Placental epithelial cell (primary cell): ENCODE measurements at places on chromosomes 2 and 18. TPM values are rescaled to one million over a fixed set of nuclear protein-coding genes. Genes with fewer than 3 reads are reported as not detected.

The DAPL1 gene
- not detected in 2 replicates for total RNA-seq

The TRAF3IP1 gene
- total RNA-seq, result 3.9 and 4.3 TPM in 2 replicates

The SPHKAP gene
- total RNA-seq, result not detected in 2 replicates

The CD207 gene
- not detected in 2 replicates for total RNA-seq

The GPR45 gene
- 0.33 TPM in 1 of 2 replicates, not detected in the other for total RNA-seq

The UGT1A7 gene
- 0.33 and 0.39 TPM in 2 replicates for total RNA-seq

The ATG9A gene
- total RNA-seq, result 36.1 and 71.0 TPM in 2 replicates

The CKAP2L gene
- 3.1 and 4.9 TPM in 2 replicates for total RNA-seq

The LRATD1 gene
- 5.9 and 6.5 TPM in 2 replicates for total RNA-seq

The MROH2A gene
- total RNA-seq, result not detected in 2 replicates

The TUBA3E gene
- 0.22 and 0.39 TPM in 2 replicates for total RNA-seq

The SCN2A gene
- 0.11 TPM in 1 of 2 replicates, not detected in the other for total RNA-seq

The NLRC4 gene
- total RNA-seq, result not detected in 2 replicates

The DQX1 gene
- total RNA-seq, result 0.33 and 0.39 TPM in 2 replicates

The CXCR2 gene
- total RNA-seq, result not detected in 2 replicates

The SS18 gene
- 167 and 219 TPM in 2 replicates for total RNA-seq

The CHST10 gene
- 9.0 and 9.1 TPM in 2 replicates for total RNA-seq

The HOXD3 gene
- total RNA-seq, result not detected in 2 replicates

The LRP1B gene
- total RNA-seq, result not detected in 2 replicates

The OLA1 gene
- total RNA-seq, result 64.0 and 90.4 TPM in 2 replicates

The EGR4 gene
- not detected in 2 replicates for total RNA-seq

The LIMS4 gene
- 4.0 TPM in 1 of 2 replicates, not detected in the other for total RNA-seq

The KRTCAP3 gene
- total RNA-seq, result 8.2 and 22.0 TPM in 2 replicates

The ASB18 gene
- total RNA-seq, result not detected in 2 replicates

The DES gene
- under 0.01 TPM in 1 of 2 replicates, not detected in the other for total RNA-seq
